ENCODE measurements at places on chromosomes 16 and 17.
A peak's percentile ranks its signal among the peaks of the same experiment; 100 is the strongest.

- peak; percentile 9 for DNase-seq
These were observed 38.4 kb upstream of the CSNK2A2 start for GRCh38 chr16:58236231-58236690.

DNA sequence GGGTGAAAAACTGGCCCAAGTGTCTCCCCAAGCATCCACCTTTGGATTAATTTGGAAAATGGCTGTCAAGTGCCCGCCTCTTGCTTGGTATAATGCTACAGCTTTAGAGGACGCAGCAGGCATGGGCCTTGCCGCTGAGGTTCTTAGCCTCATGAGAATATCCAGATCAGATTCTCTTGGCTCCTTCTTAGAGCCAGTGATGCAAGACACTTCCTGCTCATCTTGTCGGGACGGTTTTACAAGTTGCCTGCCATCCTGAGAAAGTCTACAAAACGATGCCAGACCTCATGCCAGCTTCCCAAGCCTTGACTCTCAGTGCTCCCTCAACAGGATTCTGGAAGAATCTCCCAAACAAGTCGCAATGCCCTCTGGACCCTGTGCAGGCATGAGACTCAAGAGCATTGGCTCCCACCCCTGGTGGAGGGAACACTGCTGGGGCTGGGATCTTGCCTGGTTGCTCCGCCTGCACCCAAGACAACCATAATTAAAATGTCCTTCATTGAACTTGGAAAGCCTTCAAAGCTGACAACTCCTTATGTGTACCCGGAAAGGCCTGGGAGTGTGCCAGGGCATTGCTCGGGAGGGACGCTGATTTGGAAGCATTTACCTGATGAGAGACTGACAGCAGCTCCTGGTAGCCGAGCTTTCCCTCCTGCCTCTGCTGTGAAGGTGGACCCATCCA is 25.8 kb upstream of the STH start:
- DNase-seq, result no peak

DNA sequence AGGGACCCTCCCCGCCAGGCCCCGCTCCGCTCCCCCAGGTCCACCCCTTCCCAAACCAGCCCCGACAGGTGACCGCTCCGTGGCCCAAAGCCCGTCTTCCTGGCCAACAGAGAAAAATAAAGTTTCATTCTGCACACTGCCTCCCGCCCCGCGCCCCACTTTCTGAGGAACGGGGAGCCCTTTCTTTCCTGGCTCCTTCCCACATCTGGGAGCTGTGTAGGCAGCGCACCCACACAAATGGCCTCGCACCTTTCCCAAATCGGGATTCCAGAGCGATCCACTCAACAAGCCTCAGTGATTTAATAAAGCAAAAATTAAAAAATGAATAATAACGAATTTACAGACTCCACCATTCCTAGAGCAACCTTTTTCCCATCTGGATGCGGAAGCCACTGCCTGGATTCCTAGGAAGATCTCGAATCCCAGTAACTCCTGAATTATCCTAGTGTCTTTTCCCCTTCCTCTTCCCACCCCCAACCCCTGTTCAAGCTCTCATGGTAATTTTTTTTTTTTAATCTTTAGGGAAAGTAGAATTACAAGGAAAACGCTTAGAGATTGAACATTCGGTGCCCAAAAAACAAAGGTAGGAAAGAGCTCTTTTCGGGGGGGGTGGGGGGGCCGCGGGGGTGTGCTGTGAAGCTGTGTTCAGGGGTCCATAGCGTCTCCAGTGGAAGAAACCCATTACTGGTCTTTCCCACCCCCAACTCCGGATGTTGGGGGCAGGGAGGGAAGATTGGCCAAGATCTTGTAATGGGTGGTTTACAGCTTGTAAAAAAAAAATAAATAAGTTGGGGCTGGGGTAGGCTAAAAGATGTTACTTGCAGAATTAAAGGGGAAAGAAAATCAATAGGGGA is 1.6 kb downstream of the IGF2BP1 start:
- DNase-seq, result no peak

GRCh38 chr16:87126403-87127025 is 190.7 kb downstream of the C16orf95 start:
- DNase-seq, result no peak

DNA sequence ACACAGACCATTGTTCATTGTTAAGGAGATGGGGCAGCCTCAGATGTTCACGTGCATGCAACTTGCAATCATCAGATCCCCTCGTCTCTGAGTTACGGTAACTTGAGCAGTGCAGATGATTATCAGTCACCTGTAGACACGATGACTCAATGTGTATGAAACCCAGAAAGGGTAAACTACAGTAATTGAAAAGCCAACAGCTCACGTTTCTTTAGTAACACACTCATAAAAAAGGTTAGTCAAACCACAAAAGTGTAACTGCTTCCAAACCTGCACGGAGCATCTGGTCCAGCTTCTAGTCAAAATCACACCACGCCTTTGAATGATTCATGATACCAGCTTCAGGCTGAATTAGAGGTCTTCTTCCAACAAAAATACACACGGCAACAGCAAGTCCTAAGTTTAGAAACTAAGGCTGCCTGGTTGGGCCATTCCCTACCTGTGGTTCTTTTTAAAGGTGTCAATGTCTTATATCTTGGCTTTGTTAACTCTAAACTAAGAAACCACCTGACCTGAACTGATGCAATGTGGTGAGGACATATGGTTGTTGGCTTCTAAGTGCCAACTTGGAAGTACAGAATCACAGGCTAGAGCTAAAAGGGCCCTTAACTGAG is 32.3 kb downstream of the GRB7 start:
- DNase-seq, result no peak

- no peak for DNase-seq
These were observed 445.7 kb downstream of the CDH8 start for GRCh38 chr16:61590577-61590976.

GRCh38 chr16:70598937-70599503 is 47.3 kb upstream of the IL34 start:
- no peak for DNase-seq

DNA sequence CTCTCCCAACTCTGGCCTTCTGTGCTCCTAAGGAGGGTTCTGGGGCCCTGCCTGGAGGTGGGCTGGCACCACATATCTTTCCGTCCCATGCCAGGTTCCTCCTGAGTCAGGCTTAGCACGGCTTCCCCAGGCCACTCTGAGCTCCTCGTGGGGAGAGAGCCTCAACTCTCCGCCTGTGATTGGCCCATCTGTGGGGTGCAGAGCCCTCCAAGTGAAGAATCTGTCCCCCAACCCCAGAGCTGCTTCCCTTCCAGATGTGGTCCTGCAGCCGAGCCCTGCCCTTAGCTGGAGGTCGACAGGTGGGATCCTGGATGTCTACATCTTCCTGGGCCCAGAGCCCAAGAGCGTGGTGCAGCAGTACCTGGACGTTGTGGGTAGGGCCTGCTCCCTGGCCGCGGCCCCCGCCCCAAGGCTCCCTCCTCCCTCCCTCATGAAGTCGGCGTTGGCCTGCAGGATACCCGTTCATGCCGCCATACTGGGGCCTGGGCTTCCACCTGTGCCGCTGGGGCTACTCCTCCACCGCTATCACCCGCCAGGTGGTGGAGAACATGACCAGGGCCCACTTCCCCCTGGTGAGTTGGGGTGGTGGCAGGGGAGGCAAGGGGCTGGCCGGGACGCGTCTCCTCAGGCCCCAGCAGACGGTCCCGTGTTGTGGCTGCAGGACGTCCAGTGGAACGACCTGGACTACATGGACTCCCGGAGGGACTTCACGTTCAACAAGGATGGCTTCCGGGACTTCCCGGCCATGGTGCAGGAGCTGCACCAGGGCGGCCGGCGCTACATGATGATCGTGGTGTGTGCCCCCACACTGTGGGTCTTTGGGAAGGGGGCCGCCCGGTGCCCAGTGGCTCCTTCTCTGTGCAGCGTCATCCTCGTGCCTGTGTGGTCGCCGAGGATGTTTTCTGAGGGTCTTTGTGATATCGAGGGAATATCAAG is 6.9 kb downstream of the GAA start:
- DNase-seq, result no peak

GRCh38 chr17:42325026-42325425 is 36.7 kb downstream of the STAT5A start:
- DNase-seq, result no peak

DNA sequence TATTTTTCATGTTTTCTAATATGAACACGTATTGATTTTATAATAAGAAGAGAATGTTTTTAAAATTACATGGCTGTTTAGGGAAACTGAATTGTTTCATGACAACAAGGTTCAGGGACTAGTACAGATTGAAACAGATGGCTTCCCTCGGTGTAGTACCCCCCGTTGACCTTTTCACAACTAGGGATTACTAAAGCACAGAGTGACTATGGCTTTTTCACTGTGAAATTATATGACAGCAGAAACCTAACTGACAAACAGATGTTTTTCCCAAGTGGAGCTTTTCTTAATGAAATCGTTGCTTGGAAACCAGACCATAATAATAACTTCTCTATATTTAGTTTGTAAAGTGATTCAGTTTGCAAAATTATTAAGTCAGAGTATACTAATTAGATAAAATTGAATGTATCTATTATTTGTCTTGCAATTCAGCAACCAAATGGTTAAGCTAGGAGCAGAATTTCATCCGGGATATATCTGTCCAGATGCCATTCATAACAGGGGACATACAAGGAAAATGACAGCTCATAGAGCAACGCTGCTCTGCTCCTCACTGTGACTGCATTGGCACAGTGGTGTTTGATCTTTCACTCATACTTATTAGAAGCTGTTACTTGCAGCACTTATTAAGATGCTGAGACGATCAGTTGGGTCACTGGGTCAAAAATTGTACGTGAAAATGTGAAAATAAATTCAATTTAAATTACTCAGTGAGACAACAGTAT is 111.7 kb downstream of the TANGO6 start:
- DNase-seq, result no peak

GRCh38 chr16:89736554-89736953 is 15.2 kb downstream of the ZNF276 start:
- DNase-seq, result no peak

GRCh38 chr16:66695935-66696668 is 441 bp downstream of the CMTM4 start:
- DNase-seq, result no peak

Data from forelimb muscle (tissue), 1 donor.